ENCODE measurements at places on chromosomes 11 and 22. TPM values are rescaled to one million over a fixed set of nuclear protein-coding genes. Genes with fewer than 3 reads are reported as not detected.
A peak's percentile ranks its signal among the peaks of the same experiment; 100 is the strongest.

NXPE1 gene
- total RNA-seq: not detected

GRCh38 chr11:2382936-2383851 is 6.1 kb downstream of the CD81 start:
- DNase-seq: peak; percentile 47
- peak overlapping the region; percentile 56 for H3K27ac ChIP-seq
- H3K36me3 ChIP-seq: no peaks in the 10 kb centered on the region
- H3K4me3 ChIP-seq: no peak overlapping the region
- no peaks in the 10 kb centered on the region for H3K27me3 ChIP-seq

DNA sequence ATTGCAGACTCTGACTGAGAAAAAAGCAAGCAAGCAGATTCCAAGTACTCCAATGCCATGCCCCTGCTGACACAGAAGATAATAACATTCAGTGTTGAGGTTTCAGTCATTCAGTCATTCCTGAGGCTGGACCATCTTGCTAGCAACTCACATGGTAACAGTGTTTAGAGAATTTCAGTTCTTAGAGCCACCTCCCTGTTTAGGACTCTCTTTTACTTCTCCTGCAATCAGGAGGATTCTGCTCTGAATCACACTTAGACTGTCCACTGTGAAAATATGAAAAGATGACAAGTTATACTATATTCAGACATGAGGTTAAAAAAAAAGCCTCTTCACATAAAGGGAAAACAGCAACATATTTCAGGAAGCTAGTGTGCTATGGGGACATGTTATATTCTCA is 183.9 kb upstream of the CTSC start:
- no peak overlapping the region for H3K4me3 ChIP-seq
- no peak for DNase-seq

DNA sequence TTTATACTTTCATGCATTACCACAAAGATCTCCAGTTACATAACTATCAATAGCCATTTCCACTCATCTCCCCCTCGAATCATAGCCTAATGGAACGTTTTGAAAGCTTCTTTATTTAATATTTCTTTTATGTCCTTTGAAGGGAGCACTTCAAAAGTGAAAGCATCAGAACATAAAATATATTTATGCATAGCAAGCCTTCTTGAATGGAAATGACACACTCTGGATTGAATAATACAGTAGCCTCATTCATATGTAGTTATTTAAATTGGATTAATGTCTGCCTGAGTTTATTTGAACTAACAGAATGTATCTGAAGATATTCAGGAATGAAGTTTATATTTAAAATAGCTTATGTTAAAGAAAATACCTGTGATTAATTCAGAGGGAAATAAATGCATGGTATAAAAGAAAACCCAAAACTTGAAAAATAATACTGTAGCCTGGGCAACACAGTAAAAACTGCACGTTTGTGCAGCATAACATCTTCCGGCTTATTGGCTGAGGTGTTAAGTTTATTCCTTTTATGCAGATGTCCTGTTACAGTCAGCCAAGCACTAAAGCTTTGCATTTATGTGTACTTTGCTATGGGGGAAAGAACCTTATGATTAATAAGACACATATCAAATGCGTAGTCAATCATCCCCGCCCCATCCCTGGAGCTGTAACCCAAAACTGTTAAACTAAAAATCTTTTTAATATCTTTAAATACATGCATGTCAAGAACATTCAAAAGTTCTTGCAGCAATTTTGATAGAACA is 22.0 kb downstream of the OOSP3 start:
- H3K27ac ChIP-seq: no peak overlapping the region
- no peak for DNase-seq
- H3K36me3 ChIP-seq: no peaks in the 10 kb centered on the region
- H3K4me1 ChIP-seq: no peaks in the 10 kb centered on the region
- no peak overlapping the region for H3K4me3 ChIP-seq

GRCh38 chr22:26385164-26385563 is 43.9 kb upstream of the ASPHD2 start:
- no peaks in the 10 kb centered on the region for H3K4me1 ChIP-seq
- no peaks in the 10 kb centered on the region for H3K36me3 ChIP-seq
- H3K27ac ChIP-seq: no peak overlapping the region
- no peaks in the 10 kb centered on the region for H3K27me3 ChIP-seq

DNA sequence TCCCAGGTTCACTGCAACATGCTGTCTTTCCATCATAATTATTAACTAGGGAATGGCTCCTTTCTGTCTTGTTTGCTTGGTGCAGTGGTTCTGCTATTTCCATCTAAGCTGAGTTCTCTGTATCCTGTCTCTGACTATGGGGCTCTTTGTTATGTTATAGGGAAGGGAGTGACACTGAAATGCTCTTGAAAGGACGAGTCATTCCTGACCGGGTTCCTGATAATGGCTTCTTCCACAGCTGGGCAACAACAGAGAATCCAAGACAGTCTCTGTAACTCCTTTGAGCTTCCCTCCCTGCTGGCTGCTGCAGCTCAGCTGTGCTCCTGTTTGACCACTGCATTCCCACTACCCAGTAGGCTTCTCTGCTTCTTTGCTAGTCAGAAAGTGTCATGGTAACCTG is 24.1 kb downstream of the OR2AT4 start:
- no peaks in the 10 kb centered on the region for H3K36me3 ChIP-seq
- no peaks in the 10 kb centered on the region for H3K4me1 ChIP-seq
- H3K27ac ChIP-seq: no peak overlapping the region
- no peak for DNase-seq
- H3K4me3 ChIP-seq: no peak overlapping the region

DNA sequence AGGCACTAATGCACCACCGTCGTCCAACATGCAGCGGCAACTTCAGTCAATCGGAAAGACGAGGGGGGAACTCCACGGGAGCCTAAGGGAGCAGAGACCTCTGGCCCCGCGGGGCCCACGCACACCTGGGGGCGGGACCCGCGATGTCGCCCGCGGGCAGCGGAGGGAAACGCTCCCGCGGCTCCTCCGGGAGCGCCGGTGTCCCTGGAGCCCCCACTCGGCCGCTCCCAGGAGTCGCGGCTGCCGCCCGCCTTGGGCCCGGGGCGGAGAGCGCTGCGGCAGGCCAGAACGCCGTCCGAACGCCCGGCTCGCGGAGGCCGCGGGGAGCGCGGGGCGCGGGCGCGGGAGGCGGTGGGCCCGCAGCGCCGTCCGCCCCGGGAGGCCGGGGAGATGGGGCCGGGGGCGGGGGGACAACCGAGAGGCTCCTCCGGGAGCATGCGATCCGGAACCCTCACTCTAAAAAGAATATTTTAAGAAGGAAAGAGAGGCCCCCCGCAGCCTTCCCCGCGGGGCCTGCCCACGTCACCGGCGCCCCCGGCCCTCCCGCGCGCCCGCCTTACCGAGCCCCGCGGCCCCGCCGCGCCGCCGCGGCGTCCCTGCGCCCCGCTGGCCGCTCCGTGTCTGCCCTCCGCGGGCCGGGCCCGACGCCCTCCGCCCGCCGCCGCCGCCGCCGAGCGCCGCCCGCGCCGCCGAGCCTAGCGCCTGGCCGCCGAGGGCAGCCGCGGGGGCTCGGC is 86.6 kb upstream of the ARHGAP32 start:
- H3K4me1 ChIP-seq: peaks cover 68% of the 10 kb centered on the region
- peak; percentile 23 for DNase-seq
- no peaks in the 10 kb centered on the region for H3K36me3 ChIP-seq
- H3K27me3 ChIP-seq: no peaks in the 10 kb centered on the region

- peaks cover 23% of the 10 kb centered on the region for H3K4me1 ChIP-seq
- no peaks in the 10 kb centered on the region for H3K36me3 ChIP-seq
- no peaks in the 10 kb centered on the region for H3K27me3 ChIP-seq
- DNase-seq: no peak
Measured at GRCh38 chr22:38966380-38966702, 8.9 kb downstream of the APOBEC3A start.

MPEG1 gene
- 1.3 TPM for total RNA-seq

- no peaks in the 10 kb centered on the region for H3K27me3 ChIP-seq
- H3K27ac ChIP-seq: no peak overlapping the region
- no peak overlapping the region for H3K4me3 ChIP-seq
- peaks cover 13% of the 10 kb centered on the region for H3K4me1 ChIP-seq
Measured at GRCh38 chr22:28466399-28466798, 213.2 kb downstream of the TTC28 start.

- H3K4me3 ChIP-seq: no peak overlapping the region
- peaks cover 68% of the 10 kb centered on the region for H3K4me1 ChIP-seq
- no peaks in the 10 kb centered on the region for H3K36me3 ChIP-seq
- peak overlapping the region; percentile 87 for H3K27ac ChIP-seq
- H3K27me3 ChIP-seq: no peaks in the 10 kb centered on the region
Measured at GRCh38 chr11:952406-953385, 27.0 kb downstream of the AP2A2 start.

FJX1 gene
- 17.1 TPM for total RNA-seq

GRCh38 chr11:100780470-100780869 is 93.4 kb downstream of the ARHGAP42 start:
- H3K4me1 ChIP-seq: peaks cover 25% of the 10 kb centered on the region
- H3K4me3 ChIP-seq: no peak overlapping the region
- no peak overlapping the region for H3K27ac ChIP-seq
- no peaks in the 10 kb centered on the region for H3K36me3 ChIP-seq
- H3K27me3 ChIP-seq: no peaks in the 10 kb centered on the region

- no peaks in the 10 kb centered on the region for H3K36me3 ChIP-seq
- DNase-seq: no peak
- no peak overlapping the region for H3K4me3 ChIP-seq
- no peaks in the 10 kb centered on the region for H3K27me3 ChIP-seq
Measured at GRCh38 chr22:37559521-37559900, 769 bp upstream of the CDC42EP1 start.

GRCh38 chr22:28442711-28443525 is 236.7 kb downstream of the TTC28 start:
- peak overlapping the region; percentile 77 for H3K27ac ChIP-seq
- peaks cover 36% of the 10 kb centered on the region for H3K4me1 ChIP-seq
- peak; percentile 50 for DNase-seq
- H3K4me3 ChIP-seq: peak overlapping the region; percentile 6
- no peaks in the 10 kb centered on the region for H3K36me3 ChIP-seq
- no peaks in the 10 kb centered on the region for H3K27me3 ChIP-seq
